ENCODE measurements at places on chromosomes 11 and 22.

DNA sequence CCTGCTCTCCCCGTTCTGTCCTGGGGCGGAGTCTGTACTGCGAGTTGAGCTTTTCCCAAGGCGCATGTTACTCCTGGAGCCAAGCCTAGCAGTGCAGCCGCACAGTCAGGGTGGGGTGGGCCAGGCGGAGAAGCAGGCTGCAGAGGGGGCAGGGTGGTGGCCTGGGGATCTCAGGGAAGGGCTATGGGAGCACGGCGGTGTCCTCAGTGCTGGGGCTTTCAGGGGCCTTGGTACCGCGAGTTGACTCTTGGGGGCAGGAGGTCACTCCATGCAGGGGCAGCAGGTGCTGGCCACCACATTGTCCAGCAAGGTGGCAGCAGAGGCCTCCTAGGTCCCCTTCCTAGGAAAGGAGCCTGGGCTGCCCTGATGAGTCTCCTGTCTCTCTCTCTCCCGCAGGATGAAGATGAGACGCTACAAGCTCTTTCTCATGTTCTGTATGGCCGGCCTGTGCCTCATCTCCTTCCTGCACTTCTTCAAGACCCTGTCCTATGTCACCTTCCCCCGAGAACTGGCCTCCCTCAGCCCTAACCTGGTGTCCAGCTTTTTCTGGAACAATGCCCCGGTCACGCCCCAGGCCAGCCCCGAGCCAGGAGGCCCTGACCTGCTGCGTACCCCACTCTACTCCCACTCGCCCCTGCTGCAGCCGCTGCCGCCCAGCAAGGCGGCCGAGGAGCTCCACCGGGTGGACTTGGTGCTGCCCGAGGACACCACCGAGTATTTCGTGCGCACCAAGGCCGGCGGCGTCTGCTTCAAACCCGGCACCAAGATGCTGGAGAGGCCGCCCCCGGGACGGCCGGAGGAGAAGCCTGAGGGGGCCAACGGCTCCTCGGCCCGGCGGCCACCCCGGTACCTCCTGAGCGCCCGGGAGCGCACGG, 14.9 kb upstream of the MIEF1 start:
- DNase-seq: no peak

GRCh38 chr11:31417816-31418215, 48.2 kb downstream of the DNAJC24 start:
- DNase-seq: no peak

DNA sequence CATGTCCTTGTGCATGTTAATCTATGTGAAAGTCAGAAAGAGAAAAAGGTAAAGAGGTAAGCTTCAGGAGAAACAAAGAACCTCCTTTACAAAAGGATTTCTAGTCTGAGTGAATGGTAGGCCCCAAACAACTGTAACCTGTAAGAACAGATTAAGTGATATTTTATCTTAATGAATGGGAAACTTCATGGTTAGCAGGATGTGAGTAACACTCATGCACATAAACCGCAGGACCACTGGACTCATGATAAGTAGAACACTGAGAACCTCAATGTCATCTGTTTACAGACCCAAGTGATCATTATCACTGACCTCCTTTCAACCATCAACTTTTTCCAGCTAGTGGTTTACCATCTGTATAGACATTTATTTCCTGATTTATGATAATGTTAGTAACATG, 19.9 kb downstream of the OR8G5 start:
- no peak for DNase-seq

DNA sequence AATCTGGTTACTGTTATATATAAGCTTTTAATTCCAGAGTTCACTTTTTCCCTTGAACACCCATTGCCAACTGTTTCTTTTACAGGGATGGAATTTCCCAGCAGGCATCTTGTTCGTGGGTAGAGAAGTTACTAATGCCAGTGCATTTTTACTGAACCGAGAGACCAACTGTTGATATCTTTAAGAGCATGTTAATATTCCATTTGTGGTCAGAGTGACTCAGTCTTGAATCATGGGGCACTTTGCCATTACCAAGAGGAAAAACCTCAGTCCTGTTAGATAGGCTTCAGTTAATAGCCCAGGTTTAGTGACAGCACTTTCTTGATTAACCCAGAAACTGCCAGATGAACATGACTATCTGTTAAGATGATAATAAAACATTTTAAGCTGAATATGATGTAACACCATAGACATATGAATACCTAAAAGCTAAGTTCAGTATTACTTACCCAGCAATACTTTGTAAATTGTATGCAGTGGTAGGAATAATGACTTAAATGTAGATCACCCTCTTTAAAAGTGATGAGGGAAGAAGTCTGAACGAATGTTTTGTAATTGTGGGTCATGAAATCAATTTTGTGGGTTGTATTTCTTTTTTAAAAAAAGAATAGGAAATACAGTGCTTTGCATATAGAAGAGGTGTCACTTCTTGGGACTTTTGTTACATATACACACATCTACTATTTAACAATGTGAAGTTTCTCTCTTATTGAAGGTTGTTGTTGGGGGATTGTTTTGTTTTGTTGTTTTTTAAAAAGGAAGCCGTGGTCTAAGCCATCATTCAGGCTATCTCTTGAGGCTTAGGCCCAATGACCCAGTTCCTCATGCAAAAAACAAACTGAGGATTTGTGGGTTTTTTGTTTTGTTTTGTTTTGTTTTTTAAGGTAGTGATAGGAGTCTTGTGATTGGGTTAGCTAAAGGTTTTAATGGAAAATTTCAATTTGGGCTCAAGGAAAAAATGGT, 79.2 kb upstream of the GRIK4 start:
- no peak for DNase-seq

DNA sequence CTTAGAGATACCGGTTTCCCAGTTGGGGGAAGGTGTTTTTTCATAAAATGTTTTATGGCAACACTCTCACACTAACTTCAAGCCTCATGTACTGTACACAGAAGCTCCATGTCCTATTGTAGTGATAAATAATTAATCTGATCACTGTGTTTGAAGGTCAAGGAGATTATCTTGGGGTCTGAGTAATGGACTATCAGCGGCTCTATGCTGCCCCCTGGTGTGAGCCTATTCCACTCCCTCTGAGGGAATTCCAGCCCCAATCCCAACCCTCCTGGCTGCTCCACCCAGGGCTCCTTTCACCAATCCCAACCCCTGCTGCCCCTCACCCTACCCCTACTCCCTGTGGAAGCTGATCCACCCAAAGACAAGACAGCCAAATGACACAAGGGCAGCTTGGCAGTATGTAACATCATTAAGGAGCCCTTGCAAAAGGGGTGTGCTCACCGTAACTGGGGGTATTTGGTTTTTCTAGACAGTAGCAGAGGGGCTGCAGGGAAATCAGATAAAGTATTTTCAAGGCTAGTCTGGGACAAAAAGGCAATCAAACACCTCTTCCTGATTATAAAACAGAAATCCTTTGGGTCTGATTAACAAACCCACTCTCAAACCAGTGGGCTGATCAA, 22.3 kb downstream of the HPS4 start:
- DNase-seq: peak; percentile 58

DNA sequence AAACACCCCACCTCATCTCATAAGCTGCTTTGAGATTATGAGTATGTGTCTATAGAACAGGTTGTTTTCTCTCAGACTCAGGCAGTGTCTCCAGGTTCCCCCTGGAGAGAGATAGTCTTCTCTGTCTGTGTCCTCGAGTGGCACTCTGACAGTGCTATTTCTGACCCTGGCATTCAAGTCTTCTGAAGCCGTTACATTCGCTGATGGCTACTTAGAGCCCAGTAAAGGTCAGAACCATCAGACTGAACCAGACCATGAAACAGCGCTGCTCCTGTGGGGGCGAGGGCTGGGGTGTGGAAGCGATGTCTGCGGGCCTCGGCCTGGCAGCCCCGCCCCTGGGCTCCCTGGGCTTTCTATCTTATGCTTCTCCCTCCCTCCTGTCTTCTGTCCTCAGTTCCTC, 23.5 kb downstream of the SHISA8 start:
- no peak for DNase-seq

DNA sequence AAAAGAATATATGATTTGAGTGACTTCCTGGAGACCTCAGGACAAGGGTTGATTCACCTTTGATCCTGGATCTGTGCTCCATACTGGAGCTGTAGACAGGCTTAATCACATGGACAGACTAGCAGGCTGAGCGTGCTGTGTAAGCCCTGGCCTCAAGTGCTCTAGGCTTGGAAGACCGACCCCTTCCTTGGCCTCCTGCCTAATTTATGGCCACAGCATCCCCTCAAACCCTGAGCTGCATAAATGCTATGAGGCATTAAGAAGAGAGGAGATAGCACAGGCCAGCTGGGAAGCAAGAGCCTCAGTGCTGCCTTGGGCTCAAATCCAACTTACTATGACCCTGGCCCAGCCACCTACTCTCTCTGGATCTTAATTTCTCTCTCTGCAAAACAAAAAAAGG, 385.1 kb downstream of the BUD13 start:
- DNase-seq: no peak

GRCh38 chr11:62242021-62242420, at the start of gene SCGB1D2:
Gene SCGB1D2, plus strand, starts transcription at chr11:62242239. Its CDS starts 69 bp downstream, at chr11:62242308.
- DNase-seq: peak; percentile 80

DNA sequence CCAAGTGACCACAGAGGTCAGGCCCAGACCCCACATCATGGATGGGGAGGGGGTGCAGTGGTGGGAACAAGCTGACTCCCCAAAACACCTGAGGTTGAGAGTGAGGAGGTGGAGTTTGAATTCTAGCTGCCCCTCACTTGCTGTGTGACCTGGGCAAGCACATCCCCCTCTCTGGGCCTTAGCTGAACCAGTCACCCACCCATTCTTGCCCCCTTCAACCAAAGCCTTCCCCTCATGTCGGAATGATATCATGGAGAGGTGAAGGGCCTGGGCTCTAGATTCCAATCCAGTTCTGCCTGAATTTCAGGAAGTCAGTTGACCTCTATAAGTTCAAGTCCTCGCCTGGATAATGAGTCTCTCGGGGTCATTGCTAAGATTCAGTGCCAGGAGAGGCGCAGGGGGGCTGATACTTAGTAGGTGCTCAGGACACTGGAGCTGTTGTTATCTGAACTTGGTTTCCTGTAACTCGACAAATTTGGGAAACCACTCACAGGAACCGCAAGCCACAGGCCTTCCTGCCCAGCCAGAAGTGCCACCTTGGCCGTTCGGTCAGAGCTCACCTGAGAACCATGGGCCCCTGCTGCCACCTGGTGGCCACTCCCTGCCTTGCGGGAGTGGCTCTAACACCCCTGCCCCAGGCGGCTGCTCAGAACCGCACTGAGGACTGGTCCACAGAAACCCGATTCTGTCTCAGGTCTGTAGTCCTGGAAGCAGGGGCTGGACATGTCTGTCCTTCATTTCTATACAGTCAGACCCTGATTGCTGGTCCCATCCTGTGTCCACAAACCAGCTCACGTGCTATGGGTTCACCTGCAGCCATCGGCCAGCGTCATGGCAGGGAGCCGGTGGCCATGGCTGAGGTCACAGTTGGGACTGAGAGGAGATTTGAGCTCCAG, 6.9 kb downstream of the CDC42EP1 start:
- DNase-seq: peak; percentile 90
